Activated CD8-positive, alpha-beta memory T cell treated with anti-CD3 and anti-CD28 coated beads, Interleukin-2, amount 10 ng/mL, durations not matched to agents 7 days and 5 days (primary cell): ENCODE measurements at places on chromosomes 4 and X. TPM values are rescaled to one million over a fixed set of nuclear protein-coding genes. Genes with fewer than 3 reads are reported as not detected.

Gene OTC
- total RNA-seq = not detected

Gene AR
- not detected for total RNA-seq

Gene IGSF1
- not detected for total RNA-seq

Gene GAGE1
- total RNA-seq = not detected

Gene ANK2
- total RNA-seq = 1.8 TPM
